ENCODE measurements at places on chromosomes 1 and 21.

GRCh38 chr21:33314111-33314510 lies 10.7 kb upstream of the IFNAR1 start:
- DNase-seq = no peak

GRCh38 chr1:174433451-174433850 lies 14.3 kb upstream of the GPR52 start:
- no peak for DNase-seq

DNA sequence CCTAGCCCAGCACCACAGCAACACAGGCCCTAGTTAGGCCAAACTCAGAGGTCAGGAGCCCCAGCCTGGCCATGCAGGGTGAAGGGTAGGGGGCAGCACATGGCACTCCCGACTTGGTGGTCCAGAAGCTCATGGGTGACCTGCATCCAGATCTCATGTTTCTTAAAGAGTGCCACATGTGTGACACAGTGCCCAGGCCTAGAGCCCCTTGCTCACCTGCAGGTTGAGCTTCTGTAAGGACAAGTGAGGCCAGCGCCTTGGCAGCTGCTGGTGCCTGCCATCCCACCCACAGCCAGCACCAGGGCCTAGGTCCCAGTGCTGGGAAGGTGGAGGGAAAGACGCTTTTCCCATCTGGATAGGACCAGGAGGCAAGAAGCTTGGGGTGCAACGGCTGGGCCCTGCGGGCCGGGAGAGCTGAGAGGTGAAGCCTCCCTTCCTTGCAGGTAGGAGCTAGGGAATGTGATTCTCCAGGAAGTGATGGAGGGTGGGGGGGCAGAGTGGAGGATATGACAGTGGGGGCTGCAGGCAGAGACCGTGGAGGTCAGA lies 6.5 kb downstream of the SHISA4 start:
- no peak for DNase-seq

- DNase-seq = no peak
These were observed 101.7 kb downstream of the NEK7 start for GRCh38 chr1:198258491-198258890.

DNA sequence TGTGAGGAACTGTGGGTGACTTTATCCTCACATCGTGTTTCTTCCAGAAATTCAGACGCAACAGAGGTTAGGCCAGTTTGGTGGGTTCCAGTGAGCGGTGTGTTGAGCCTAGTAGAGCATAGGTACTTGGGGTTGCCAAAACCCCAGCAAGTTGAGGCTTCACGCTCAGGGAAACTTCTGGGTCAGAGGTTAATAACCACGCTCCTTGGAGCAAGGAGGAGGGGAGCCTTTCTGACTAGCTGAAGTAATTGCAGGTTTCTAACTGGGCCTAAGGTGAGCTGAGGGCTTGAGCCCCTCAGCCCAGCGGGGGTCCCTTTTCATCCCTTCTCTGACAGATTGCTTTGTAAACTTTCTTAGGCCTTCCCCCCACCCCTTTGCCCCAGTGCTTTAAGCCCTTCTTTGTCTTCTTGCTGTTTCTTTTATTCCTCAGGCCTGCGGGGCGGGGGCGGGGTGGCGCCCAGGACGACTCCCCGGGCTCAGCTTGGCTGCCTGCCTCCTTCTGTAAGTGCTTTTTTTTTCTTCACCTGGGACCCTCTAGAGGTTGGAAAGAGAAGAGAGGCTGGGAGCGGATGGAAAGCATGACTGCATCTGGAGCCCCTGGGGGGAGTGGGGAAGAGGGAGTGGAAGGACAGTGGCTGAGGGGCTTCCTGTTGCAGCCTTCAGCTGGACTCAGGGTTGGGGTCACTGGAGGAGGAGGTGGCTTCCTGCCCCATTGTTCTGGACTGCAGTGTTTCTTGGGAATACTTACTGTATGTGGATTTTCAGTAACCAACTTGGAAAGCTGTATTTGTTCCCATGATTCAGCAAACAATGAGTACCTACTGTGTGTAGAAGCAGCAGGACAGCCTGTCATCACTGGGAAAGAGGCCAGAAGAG lies 1.3 kb upstream of the ZNF436 start:
- no peak for DNase-seq

DNA sequence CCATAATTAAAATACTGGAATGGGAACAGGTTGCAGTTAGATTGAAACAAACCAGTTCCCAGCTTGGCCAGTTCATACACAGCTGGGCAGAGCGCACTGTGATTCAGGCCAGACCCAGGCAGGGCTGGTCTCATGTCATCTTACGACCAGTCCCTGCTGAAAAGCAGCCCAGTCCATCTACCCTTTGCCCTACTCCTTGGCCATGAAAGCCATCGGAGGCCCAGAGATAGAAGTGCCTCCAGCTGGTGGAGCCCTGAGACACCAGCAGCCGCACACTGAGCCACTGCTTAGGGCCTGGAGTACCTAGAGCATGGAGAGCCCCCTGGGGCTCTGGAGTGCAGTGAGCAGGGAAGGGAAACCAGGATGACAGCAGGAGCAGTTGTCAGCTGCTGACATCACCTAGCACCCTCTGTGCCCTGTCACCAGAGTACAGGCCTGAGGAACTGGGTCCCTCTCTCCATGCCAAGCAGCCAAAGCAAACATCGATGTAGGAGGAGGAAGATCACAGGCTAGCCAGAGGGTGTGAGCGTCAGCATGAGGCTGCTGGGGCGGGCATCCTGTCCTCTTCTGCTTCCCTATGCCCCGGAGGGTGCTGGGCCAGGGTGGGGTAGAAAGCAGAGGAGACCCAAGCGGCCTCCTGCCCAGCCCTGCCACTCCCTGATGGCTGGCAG lies 34.2 kb upstream of the TMEM125 start:
- no peak for DNase-seq

GRCh38 chr1:34532113-34532512 lies 222.7 kb upstream of the GJB5 start:
- no peak for DNase-seq

DNA sequence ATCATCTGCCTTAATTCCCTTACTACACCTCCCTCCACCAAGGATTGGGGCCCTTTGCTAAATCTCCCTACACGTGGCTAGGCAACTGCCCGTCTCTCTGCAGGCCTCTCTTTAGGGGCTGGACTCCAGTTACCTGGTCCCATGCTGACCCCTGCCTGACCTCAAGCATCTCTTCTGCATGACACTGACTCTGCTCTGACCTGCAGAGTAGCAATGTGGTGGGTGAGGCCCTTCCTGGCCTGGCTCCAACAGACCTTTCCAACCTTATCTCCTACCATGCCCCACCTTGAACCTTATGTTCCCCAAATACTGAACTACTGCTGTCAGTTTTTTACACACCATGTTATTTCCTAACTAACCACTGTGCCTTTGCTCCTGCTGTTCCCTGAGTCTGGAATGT lies 45.9 kb upstream of the EPS15 start:
- DNase-seq = no peak

GRCh38 chr1:219465212-219466093 lies 147.5 kb downstream of the ZC3H11B start:
- no peak for DNase-seq

DNA sequence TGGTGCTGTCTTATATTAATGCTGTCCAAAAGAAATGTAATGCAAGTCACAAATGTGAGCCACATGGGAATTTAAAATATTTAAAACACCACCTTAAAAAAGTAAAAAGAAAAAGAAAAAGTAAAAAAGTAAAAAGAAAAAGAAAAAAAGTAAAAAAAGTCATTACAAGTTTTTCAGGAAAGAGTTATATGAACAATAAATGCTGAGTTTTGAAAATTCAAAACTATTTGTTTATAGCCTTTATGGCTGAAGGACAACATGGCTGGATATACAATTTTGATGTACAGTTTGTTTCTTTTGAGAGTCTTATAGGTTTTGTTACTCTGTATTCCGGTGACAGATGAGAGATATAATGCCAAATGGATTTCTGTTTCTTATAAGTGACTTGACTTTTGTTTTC lies 29.1 kb downstream of the GPR88 start:
- DNase-seq = no peak

- DNase-seq = no peak
These were observed 59.3 kb downstream of the TOR1AIP2 start for GRCh38 chr1:179818260-179818659.

- DNase-seq = no peak
These were observed 228.1 kb upstream of the CAMK1G start for GRCh38 chr1:209355415-209355814.

DNA sequence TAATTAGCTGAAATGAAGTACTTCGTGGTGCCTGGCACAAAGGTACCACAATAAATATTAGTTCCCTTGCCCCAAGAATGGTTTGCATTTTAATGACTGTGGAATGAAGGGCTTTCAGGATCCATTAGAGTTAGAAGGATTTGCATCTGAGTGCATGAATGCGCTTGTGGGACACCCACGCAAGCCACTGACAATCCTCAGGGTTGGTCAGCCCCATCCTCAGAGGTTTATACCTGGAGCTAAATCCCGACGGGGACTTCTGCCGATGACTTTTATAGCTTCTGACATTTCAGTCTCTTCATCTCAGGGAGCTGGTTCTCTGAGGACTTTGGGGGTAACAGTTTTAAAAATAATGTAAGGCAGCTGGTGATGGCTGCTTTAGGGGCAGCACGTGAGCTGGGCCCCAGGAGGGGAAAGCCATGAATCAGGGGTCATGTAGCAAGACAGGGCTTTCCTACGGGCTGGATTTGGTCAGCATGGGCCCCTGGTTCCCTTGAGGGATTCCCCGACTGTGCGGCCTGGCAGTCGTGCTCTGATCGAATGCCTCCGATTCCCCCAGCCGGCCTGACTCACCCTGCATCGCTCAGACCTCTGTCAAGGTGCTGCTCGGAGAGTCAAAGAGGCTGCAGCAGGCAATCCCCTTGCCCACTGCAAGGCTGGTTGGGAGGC lies 20.8 kb upstream of the IL10 start:
- peak; percentile 48 for DNase-seq

- DNase-seq = no peak
These were observed 482.5 kb downstream of the PTPRU start for GRCh38 chr1:29718791-29719190.

DNA sequence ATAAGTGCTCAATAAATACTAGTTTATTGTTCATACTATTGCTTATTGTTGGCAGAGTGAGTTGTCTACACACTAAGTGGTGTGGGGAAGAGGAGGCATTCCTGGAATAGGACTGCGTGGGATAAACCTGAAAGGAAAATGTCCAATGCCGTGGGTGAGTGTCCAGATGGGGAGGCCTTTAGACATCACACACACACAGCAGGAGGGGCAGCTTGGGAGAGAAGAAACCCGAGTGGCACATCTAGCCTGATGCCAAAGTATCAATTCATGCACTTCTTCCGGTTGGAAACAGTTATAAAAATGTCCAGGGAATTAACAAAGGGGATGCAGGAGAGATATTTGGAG lies 27.3 kb downstream of the CCN1 start:
- no peak for DNase-seq

GRCh38 chr1:69401879-69402278 lies 165.8 kb upstream of the LRRC7 start:
- DNase-seq = no peak

DNA sequence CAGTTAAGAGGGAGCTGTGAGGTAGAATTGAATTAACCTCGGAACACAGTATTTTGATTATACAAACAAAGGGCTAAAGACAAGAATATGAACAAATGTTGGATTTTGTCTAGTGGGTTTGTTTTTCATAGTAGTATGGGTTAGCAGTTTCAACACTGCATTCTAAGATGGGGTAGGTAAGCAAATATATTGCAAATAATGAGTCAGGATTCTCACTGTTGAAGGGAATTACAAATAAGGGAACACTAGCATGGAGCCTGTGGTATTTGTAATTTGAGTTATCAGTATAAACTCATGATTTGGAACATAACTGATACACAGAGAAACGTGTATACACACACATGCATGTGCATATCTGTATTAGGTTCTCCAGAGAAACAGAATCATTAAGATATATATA lies 44.5 kb downstream of the CD55 start:
- DNase-seq = no peak

GRCh38 chr1:56061824-56062223 lies 517.5 kb downstream of the PLPP3 start:
- no peak for DNase-seq

DNA sequence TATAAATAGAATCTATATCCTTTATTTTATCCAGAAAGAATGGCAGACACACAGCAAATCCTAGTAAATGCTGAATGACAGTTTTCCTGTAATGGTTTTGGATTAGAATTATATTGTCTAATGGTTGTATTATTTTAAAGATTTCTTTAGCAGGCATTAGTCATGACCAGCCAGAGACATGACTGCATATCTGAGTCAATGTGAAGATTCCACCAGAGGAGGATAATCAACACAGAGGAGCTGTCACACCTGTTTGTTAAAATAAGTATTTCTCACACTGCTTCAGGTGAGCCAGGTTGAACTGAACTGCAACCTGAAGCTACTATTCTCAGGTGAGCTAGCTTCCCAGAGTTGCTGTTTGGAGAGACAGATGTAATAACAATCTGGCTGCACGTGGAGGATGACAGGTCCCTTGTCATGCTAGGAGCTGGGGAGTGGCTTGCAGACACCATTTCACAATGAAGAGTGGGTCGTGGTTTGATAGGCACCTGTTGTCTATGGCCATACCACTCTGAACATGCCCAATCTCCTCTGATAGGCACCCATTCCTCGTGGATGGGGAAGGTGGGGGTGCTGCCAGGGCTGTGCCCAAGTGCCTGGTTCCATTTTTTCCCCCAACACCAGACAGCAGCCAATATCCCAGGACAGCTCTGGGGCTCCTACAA lies 94.3 kb downstream of the KCNJ6 start:
- DNase-seq = no peak

GRCh38 chr21:35019631-35020032 lies 29.5 kb downstream of the RUNX1 start:
- no peak for DNase-seq

DNA sequence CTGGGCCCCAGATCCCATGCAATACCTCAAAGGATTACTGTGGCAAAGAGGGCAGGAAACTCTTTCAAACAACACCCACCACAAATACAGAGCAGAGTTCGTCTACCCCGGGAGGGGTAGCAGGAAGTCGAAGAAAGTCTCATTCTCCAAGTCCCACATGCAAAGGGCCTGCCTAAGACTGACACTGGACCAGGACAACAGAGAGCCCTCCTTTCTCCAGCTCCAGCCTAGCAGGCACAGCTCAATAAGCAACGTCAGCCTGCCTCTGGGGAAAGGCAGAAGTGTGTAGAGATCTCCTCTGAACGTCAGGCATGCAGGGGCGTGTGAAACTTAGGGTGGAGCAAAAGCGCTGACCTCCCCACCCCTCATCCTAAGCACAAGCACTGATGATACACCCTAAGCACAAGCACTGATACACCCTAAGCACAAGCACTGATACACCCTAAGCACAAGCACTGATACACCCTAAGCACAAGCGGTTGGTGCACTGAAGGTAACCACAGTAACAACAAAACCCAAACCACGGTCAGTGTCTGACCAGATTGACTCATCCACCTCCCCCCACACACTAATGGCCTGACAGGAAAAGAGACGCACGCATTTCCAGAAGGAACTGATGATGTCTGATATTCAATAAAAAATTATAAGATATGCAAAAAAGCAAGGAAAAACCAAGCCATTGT lies 1.3 kb downstream of the KRTAP12-3 start:
- no peak for DNase-seq

DNA sequence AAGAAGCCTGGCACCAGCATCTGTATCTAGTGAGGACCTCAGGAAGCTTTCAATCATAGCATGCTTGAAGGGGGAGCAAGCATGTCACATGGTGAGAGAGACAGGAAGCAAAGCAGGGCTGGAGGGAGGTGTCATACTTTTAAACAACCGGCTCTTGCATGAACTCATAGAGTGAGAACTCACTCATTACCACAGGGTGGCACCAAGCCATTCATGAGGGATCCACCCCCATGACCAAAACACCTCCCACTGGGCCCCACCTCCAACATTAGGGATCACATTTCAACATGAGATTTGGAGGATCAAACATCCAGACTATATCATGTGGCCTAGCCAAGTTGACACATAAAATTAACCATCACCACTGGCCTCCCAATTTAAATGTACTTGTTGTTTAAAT lies 125.1 kb upstream of the KCND3 start:
- peak; percentile 6 for DNase-seq
